ENCODE measurements at places on chromosomes 13 and 19.

DNA sequence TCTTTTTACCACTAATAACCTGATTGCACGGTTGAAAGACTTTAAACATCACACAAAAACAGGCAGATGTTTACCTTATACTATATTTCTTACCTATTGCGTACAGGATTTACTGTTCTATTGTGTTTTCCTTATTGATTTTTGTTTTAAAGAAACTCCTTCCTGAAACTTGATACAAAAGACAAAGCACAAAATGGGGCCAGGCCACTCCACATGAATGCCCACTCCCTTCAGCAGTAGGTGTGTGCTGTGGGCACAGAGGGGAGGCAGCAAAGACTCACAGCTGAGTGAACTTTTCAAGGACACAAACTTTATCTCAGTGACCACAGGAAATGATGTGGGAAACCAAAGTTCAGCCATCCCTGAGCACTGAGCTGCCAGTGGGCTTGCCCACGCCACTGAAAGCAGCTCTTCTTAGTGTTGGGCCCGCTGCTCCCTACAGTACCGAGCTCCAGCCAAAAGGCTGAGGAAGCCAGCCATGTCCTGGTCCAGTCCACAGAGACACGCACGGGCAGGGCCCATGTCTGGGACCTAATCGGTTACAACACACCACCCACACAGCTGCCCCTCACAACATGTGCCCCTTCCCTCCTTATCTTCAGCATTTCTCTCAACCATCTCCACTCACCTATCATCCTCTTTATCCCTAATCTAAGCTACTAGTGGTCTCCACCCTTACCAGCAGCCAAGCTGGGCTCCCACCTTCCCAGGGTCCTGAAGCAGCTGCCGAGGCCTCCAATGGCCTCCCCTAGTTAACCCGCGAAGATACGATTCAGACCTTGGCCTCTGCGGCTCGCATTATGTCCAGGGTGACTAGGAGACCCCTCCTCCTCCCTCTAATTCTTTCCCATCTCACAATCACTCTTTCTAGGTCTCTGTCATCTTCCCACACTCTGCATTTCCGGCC, 39.5 kb downstream of the ATP7B start:
- no peak for DNase-seq

- DNase-seq, result peak; percentile 30
Measured at GRCh38 chr19:43465468-43466120, at the start of gene LYPD3. Gene LYPD3 (minus strand): TSS chr19:43465608. CDS start chr19:43465571, 37 bp downstream.

GRCh38 chr13:82330499-82330898, 1551.8 kb downstream of the SLITRK1 start:
- peak; percentile 44 for DNase-seq

DNA sequence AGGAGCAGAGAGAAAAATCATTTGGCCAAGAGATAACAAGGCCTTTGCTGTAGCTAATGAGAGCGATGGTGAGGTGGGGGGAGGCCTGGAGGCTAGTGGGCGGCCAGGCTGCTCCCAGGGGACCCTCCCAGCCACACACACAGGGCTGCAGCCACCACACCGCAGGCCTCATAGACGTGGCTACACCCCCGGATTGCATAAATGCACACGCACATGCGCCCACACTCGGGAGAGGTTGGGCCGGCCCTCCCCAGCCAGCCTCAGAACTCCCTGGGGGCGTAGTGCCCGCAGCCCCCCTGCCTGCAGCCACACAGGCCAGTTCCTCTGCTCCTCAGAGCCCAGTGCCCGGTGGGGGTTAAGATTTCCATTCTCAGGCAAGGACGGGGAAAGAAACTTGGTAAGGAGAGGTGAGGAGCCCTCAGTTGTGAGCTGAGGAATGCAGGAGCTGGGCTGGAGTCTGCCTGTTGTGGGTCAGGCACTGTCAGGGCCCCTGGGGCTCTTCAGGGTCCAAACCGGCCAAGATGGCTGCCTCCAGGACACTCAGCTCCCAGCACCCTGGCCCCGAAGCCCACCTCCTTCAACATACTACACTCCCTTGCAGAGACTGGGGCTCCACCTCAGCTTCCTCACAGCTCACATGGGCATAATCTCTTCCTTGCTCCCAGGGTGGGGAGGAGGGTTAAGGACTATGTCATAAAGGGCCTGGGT, 8.0 kb downstream of the PTH2 start:
- peak; percentile 31 for DNase-seq

DNA sequence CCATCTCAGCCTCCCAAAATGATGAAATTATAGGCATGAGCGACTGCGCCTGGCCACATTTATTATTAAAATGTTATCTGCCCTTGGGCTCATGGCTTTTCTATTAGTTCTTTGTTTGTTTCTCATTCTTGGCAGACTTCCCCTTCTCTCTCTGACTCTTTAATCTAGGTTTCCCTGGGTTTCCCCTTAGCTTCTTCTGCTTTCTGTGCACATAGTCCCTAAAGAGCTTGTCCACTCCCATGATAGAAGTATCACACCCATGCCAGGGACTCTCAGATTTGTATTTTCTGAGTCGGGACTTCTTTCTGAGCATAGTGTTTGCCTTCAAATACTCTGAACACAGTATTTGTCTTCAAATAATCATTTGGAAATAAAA, 38.6 kb upstream of the ITM2B start:
- peak; percentile 42 for DNase-seq

DNA sequence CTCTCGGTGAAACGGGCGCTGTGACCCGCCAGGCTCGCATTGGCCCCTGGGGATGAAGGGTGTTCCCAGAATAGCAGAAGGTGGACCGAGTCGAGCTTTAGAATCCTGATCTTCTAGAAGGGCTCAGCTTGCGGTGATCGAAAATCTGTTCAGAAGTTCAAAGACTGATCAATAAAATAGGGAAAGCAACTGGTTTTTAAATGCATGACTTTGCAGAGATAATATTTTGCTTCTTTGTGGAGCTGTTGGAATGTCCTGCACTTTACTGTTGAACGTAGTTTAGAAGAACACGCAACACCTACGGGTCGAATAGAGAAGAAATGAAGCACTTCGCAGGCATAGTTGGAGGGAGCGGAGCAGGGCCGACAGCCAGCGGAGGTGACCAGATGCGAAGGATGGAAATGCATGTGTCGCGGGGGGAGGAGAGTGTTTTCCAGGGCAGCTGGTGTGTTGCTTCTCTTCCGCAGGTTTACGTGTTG, 766 bp downstream of the CEBPG start:
- DNase-seq, result no peak

Measured in fibroblast of pulmonary artery (primary cell).